Omental fat pad (tissue), 4 donors: ENCODE measurements at places on chromosomes 12 and 14.

GRCh38 chr14:51849097-51849496, 11.3 kb upstream of the GNG2 start:
- DNase-seq, result no peak

DNA sequence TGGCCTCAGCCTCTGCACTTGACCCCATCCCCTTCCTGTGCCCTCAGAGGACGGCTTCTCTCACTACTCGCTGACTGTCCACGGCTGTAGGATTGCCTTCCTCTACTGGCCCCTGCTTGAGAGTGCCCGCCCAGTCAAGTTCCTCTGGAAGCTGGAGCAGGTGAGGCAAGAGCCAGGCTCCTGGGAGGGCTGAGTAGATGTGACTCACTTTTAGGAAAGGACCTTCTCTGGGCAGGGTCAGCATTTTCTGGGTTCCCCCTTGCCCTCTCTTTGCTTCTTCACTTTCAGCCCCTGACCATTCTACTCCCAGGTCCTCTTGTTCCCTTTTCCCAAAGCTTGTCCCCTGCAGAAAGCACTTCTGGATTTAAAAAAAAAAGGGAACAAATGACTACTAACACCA, 7.7 kb downstream of the CLSTN3 start:
- DNase-seq, result no peak

DNA sequence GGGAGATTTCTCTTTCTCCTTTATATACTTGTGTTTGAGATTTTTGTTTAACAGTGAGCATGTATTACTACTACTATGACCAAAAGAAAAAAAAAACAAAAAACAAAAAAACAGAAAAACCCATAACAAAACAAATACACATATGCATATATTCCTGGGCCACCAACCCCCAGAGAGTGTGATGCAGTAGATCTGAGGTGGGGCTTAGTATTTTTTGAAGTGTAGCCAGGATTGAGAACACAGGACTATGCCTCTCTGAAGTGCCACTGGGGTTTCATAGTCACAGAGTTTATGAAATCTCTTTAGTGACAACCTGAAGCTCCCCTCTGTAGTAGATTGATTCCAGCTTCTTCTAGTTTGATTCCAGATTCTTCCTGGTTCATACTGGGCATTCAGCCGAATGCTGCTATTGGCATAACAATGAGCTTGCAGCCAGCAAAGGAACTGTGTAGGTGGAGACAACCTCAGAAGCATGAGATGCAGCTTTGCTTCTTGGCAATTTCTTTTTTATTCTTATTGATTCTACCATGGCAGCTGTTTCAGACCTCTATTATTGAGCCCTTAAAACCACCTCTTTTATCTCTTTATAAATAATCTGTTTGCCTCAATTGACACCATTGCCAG, 15.5 kb upstream of the ANO4 start:
- DNase-seq, result no peak

DNA sequence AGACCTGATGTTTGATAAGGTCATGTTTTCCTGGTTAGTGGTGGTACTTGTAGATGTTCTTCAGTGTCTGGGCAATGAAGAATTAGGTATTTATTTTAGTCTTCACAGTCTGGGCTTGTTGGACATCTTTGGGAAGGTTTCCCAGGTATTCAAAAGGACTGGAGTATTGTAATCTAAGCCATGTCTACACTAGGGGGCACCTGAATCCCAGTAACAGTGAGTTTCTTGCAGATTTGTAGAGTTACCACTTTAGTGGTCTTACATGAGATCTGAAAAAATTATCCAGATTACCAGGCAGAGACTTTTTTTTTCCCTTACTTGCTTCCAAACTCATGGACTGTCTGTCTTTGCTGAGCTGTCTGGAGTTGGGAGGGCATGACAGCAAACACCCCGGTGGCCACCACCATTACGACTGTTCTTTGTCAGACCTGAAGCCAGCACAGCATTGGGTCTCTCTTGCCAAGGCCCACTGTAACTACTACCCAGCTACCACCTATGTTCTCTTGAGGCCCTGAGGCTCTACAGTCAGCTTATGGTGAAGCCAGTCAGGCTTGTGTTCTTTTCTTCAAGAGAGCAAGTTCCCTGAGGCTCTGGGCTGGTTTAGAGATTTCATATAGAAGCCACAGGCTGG, 820.7 kb upstream of the FBXO33 start:
- no peak for DNase-seq

DNA sequence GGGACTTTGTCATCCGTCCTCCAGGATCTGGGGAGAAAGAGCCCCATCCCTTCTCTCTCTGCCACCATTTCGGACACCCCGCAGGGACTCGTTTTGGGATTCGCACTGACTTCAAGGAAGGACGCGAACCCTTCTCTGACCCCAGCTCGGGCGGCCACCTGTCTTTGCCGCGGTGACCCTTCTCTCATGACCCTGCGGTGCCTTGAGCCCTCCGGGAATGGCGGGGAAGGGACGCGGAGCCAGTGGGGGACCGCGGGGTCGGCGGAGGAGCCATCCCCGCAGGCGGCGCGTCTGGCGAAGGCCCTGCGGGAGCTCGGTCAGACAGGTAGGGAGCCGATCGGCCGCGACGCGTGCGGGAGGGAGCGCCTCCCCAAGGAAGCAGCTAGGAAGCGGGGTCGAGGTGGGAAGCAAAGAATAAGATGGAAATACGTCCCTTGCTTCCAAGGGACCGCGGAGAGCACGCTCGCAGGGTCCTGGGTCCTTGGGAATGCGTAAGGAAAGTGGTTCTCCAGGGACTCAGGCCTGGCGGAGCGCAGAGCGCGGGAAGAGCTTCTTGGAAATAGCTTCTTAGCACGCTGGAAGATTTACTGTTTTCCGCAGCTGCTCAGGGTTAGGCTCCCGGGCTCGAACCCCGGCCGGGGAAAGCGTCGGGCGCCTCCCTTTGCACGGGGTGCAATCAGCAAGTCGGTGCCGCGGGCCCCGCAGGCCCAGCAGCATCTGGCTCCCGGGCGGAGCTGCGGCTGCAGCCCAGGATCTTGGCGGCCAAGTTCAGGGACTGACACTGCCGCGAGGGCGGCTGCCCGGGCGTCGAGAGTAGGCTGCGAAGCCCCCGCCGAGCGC, 457 bp downstream of the SOCS2 start:
- DNase-seq, result no peak

- DNase-seq, result no peak
These were observed 3.9 kb downstream of the BCAT1 start for GRCh38 chr12:24945039-24945438.

DNA sequence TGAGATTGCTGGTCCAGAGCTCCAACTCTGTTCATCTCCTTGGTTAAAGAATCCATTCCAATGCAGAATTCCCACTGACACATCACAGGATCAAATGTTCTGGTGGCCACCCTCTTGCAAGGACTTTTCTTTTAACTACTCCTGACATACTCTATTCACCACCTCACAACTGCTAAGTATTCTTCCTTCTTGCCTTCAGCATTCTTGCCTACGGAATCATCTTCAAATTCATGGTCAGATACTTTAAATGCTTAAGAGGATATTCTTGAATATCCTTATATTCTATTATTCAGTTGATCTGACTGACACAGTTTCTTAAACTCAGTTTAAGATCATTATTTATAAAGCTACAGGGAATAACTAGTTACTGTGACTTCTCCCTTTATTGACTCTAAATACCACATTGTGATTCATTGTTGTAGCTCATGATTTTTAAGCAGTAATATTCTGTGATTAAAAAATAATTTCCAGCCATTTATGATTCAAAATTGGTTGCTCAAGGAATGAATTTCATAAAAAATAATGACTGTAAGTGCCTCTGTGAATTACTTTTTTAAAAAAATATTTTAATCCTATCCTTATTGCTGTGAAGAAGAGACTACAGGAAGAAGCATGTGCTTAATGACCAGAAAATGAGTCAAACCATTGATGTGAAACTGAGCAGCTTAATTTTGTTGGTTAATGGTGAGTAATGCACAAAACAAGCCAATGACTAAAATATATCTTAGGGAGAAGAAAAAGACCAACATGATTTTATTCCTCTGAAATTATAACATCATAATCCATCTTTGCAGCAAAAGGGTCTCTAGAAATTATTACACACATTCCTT, 207.1 kb downstream of the PIK3C2G start:
- DNase-seq, result no peak

- no peak for DNase-seq
These were observed 2.8 kb downstream of the PRMT8 start for GRCh38 chr12:3493859-3494176.

DNA sequence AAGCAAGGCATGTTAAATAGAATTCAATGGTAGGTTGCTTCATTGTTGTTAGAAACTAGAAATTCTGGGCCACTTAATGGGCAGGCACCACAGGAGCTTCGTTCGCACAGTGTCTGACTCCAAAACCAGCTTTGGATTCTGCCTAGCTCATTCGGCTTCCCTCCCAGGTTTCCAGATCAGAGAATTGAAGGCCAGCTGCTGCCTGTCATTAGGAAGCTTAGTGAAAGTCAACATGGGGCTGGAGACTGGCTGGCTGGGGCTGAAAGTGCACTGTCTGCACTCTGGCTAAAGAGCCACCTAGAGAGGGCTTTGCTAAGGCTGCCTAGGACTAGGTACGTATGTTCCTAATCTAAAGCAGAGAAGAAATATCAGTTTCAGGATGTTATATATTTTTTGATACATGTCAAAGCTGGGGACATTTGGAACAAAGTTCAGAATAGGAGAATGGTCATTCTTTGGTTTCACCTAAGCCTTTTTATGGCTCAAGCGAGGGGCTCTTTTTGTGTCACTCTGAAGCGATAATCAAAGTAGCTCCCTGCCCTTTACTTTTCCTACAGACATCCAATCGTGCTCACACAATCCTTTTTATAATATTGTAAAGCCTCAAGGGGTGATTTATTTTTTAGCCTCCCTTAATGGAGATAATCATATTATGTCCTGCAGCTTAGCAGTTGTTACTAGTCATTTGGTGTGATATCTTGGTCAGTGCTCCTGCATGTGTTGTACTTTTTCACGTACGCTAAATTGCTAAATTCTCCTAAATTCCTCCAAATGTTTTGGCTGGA, 238.5 kb upstream of the NAV3 start:
- no peak for DNase-seq

DNA sequence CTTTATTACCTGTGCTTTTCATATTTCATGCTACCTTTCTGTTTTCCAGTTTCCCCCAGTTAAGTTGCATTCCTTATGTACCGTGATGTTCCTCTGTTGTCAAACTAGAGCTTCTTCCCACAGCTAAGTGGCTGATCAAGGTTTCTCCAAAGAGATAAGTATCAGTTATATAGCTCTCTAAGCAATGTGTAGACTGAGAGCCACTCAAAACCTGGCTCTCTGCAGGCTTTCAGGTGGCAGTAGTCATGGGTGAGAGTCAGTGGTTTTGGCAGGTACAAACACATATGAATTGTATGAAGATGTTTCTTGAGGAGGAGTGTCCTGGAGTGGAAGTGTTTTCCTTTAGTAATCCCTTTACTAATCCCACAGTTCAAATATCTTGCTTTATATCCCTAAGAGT, 28.4 kb downstream of the TXNRD1 start:
- no peak for DNase-seq

GRCh38 chr14:68589447-68590200, 203.2 kb downstream of the ZFP36L1 start:
- DNase-seq, result no peak

DNA sequence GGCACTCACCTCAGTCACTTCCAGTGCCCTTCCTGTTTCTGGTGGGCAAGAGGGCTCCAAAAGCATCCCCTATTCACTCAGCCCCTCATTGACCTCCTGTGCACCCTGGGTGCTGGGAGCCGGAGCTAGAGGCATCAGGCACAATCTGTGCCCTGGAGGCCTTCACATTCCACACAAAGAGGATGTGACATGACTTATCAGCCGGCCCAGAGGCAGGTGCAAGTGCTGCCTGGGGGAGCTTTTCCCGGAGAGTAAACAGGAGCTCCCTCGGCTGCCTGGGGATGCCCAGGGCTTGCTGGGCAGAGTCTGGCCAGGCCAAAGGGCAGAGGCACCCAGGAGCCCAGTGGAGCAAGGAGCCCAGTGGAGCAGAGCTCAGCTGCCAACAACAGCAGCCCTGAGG, 64.5 kb downstream of the BCL11B start:
- no peak for DNase-seq

- DNase-seq, result peak; percentile 40
These were observed 1.4 kb downstream of the ACTN1 start for GRCh38 chr14:68977718-68978171.

DNA sequence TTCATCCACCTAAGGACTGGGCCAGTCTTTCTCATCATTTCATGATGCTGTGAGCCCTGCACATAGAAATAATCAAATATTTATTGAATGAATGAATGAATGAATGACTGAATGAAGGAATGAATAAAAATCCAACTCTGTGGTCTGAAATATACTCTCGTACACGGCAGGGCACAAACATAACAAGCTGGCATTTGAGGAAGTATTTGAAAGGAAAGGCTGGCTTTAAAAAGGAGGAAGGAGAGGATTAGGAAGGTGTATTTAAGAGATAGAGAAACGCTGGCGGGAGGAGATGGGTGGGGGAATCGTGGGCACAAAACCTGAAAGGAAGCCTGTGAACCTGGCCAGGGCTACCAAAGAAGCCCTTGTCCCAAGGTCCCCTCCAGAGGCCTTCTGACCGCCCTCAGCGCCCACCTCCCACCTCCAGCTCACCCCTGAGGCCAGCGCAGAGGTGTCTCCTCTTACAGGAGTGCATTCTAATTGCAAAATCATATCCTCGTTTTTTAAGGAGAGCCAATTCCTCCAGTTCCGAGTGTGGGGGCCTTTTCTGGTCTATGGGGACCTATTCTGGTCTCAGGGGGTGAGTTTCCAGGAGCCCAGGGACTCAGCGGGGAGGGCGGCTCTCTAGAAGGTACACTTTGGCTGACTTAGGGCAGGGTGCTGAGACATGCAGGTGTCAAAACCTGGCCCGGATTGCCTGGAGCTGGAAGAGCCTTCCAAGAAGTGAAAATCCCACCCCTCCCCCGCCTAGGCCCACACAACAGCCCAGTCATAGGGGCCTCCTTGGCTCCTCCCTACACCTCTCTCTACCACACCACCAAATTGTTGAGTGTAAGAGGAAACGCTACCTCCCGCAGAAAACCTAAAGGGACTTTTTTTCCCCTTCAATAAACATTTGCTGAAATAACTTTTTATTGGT, 8.7 kb upstream of the JDP2 start:
- no peak for DNase-seq

GRCh38 chr14:90438841-90439240, 42.0 kb downstream of the CALM1 start:
- DNase-seq, result no peak

GRCh38 chr14:103427485-103428443, 42.5 kb downstream of the MARK3 start:
- no peak for DNase-seq

- no peak for DNase-seq
These were observed 60.0 kb downstream of the BTG1 start for GRCh38 chr12:92085736-92086040.
